ENCODE measurements at places on chromosomes 5 and 9.

- DNase-seq = no peak
Measured at GRCh38 chr5:83031381-83031780, 45.8 kb downstream of the TMEM167A start.

DNA sequence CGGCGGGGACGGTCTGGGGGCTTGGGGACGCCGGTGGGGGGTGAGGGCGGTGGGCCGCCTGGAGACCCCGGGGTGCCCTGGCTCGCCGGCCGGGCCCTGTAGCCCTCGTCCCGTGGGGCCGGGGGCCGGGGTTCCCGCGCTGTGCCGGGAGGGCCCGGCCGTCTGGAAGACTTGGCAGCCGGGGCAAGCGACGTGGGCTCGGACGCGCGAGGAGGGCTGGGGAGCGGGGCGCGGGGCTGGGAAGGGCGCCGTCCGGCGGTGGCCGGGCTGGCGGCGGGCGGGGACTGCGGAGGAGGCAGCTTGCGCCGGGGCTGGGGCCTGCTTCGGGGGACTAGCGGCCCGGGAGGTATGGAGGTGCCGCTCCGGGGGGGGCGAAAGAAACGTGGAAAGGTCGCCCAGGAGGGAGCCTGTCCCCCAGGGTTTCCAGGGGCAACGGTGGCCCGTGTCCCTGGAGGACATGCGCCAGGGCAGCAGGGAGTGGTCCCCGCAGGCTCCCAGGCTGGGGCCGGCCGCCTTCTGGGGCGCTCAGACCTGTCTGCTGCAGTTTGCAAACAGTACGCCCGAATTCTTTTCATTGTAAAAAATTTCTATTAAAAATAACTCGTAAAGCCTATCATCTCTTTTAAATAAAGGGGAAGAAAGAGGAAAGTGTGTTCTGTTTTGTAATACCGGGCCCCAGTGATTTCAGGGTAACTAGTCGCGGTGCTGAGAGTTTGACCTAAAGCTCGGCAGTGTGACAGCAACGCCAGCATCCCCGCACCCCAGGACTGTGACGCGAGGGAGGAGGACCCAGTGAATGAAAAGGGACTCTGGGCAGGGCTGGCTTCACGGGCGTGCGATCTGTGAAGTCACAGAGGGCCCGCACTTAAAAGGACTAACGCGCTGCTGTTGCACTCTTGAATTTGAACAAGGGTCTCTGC, 752 bp upstream of the ANKH start:
- peak; percentile 44 for DNase-seq

GRCh38 chr5:45643056-45643455, 53.1 kb downstream of the HCN1 start:
- no peak for DNase-seq

DNA sequence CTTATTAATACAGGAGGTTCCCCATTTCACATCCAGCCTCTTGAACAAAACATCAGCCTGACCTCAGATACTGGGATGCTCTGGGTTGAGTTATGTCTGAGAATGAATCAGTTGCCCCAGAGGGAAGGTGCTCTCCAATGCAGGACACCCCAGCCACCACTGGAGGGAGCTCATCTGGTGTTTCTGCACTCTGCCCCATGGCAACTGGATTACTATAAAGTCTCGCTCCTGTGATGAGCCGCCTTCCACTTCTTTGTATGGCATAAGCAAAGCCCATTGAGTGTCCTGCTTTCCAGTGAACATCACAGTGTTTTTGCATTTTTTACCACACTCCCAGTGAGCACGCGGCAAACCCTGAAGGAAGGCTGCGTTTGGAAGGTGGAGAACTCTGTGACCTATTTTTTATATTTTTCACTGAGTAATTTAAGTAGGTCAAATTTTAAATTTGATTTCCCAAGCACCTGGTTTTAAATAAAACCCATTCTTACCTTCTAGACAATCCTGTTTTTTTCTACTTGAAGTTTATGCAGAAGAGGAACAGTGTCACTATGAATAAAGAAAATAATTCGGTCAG, 176.9 kb upstream of the WWC1 start:
- DNase-seq = peak; percentile 19

DNA sequence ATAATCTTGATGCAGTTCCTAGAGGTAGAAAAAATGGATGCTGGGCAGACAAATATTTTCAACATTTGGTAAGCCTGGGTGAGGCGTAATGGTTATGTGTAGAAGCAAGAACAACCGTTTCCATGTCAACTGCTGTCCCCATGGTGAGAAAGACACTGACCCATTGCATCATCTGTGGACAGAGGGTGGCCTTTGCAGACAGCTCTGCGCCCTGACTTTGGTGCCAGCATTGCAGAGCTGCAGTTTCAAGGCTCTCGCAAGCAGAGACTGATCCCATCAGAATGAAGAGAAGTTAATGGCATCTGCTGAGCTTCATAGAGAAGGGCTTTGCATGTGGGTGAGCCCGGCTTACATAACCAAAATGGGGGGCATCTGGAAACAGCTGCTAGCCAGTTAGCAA, 179.0 kb upstream of the ADRA1B start:
- peak; percentile 9 for DNase-seq
